ENCODE measurements at places on chromosomes 6 and 20. TPM values are rescaled to one million over a fixed set of nuclear protein-coding genes. Genes with fewer than 3 reads are reported as not detected.

DNA sequence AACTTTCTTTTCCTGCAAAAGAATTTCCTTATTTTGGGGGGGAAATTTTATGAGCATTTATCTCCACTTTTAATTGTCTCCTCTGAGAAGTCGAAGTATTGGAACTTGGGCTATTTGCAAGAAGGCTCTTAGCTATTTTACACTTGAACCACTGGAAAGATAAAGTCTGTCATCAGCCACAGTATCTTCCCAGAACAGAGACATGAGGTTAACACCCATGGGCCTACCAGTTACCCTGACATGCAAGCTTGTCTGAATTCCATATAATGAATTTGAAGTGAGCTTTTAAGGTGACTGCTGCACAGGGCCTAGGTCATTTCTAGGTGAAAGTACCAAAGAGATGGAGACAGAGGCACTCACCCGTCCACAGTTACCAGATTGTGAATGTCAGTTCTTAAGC is 193.1 kb downstream of the SIM1 start:
- no peaks in the 10 kb centered on the region for H3K36me3 ChIP-seq
- H3K4me1 ChIP-seq = no peaks in the 10 kb centered on the region
- H3K27ac ChIP-seq = no peak overlapping the region
- no peak for DNase-seq
- no peaks in the 10 kb centered on the region for H3K27me3 ChIP-seq

The FLRT3 gene
- not detected for total RNA-seq

GRCh38 chr20:24488064-24488799 is 18.8 kb downstream of the SYNDIG1 start:
- no peaks in the 10 kb centered on the region for H3K36me3 ChIP-seq
- H3K27me3 ChIP-seq = peaks cover 4% of the 10 kb centered on the region
- H3K4me3 ChIP-seq = no peak overlapping the region
- H3K27ac ChIP-seq = no peak overlapping the region

DNA sequence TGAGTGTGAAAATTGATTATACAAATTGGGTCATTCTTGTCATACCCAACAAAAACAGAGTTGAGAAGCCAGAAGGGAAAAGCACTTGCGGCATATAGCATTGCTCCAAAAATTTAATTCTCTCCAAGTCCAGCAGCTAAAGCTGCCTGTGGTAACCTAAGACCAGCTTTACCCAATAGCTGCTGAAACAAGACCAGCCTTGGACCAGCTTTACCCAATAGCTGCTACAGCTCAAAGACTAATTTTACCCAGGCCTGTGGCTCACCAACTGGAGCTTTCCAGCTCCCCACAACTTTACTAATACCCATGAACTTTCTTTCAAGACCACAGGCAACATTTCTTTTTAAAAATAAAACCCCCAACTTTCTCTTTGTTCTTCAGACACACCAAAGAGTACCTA is 32.8 kb upstream of the ZNF133 start:
- peaks cover 2% of the 10 kb centered on the region for H3K27me3 ChIP-seq
- DNase-seq = no peak
- no peaks in the 10 kb centered on the region for H3K4me1 ChIP-seq
- H3K4me3 ChIP-seq = no peak overlapping the region
- H3K36me3 ChIP-seq = no peaks in the 10 kb centered on the region

GRCh38 chr20:43840382-43841070 is 74.1 kb upstream of the TOX2 start:
- H3K4me3 ChIP-seq = no peak overlapping the region
- peak; percentile 78 for DNase-seq
- H3K36me3 ChIP-seq = no peaks in the 10 kb centered on the region
- peak overlapping the region; percentile 73 for H3K27ac ChIP-seq
- H3K4me1 ChIP-seq = peaks cover 55% of the 10 kb centered on the region

GRCh38 chr6:1170794-1171193 is 141.1 kb upstream of the FOXQ1 start:
- no peak overlapping the region for H3K4me3 ChIP-seq
- no peaks in the 10 kb centered on the region for H3K36me3 ChIP-seq
- H3K27ac ChIP-seq = no peak overlapping the region
- no peaks in the 10 kb centered on the region for H3K27me3 ChIP-seq

- peak within 1 kb of the TSS; percentile 90 for H3K4me3 ChIP-seq
- no peaks in the 10 kb centered on the region for H3K27me3 ChIP-seq
- peak within 1 kb of the TSS; percentile 93 for H3K27ac ChIP-seq
Measured at GRCh38 chr6:118651282-118652050, at the start of gene CEP85L. TSS of gene CEP85L (minus strand) at chr6:118651591. CDS start at chr6:118651269, 322 bp downstream.

DNA sequence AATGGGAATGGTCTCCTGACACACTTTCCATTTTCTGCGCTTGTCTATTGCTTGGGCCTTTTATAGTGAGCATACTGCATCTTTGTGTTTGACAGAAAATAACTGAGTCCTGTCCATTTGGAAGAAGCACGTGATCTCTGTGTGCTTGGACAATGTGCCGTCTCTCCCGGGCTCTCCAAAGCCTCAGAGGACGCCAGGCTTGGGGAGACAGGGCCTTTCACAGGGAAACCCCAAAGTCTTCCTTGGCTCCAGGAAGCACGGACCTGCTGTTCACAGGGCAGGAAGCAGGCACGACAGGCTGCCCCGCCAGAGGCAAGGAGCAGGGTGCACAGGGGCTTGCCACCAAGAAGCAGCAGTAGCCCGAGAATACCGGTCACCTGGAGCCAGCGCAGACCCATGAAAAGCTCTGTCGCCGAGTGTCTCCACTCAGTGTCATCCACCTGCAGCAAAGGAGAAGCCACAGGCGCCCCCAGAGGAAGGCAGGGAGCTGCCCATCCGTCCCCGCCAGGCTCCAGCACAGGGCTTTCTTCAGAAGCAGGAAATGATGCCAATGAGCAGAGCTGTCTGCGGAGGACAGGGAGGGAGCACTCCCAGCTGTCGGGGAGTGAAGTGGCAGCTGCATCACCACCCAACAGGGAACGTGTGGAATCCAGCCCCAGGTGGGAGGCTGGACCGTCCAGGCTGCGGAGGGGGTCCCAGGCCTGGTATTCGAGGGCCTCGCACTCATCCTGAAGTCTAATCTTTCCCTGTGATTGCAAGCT is 135.1 kb downstream of the AGPAT4 start:
- no peaks in the 10 kb centered on the region for H3K4me1 ChIP-seq
- no peak overlapping the region for H3K4me3 ChIP-seq
- DNase-seq = no peak
- peaks cover 7% of the 10 kb centered on the region for H3K36me3 ChIP-seq
- no peak overlapping the region for H3K27ac ChIP-seq

- peaks cover 6% of the 10 kb centered on the region for H3K36me3 ChIP-seq
- no peaks in the 10 kb centered on the region for H3K27me3 ChIP-seq
- peaks cover 23% of the 10 kb centered on the region for H3K4me1 ChIP-seq
- no peak overlapping the region for H3K4me3 ChIP-seq
Measured at GRCh38 chr6:130560231-130560630, 194.4 kb downstream of the TMEM200A start.

GRCh38 chr6:52497652-52498408 is 77.7 kb downstream of the EFHC1 start:
- H3K27me3 ChIP-seq = no peaks in the 10 kb centered on the region
- H3K4me3 ChIP-seq = no peak overlapping the region
- H3K4me1 ChIP-seq = peaks cover 9% of the 10 kb centered on the region
- no peaks in the 10 kb centered on the region for H3K36me3 ChIP-seq
- no peak for DNase-seq

DNA sequence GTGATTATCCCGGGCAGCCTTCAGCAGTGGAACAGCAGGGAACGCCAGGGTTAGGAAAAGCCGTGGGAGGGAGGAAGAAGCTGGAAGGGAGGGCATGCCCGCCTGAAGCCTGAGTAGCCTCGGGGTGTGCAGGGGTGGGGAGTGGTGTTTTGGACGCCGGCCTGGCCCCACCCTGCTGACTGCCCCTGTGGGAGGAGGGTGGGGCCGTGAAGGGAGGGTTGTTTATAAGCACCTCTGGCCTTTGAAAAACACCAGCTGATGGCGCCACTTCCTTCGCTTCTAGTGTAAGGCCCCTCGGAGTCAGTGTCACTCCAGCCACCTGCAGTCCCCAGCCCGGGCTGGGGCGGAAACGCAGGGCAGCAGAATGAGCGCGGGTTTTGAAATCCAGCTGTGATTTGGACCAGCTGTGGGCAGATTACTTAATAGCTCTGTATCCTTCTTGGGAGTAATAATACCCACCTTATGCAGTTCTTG is 52.8 kb upstream of the BMP6 start:
- H3K27me3 ChIP-seq = peaks cover 10% of the 10 kb centered on the region
- no peak overlapping the region for H3K4me3 ChIP-seq
- H3K27ac ChIP-seq = no peak overlapping the region
- H3K36me3 ChIP-seq = no peaks in the 10 kb centered on the region
- H3K4me1 ChIP-seq = no peaks in the 10 kb centered on the region
- no peak for DNase-seq

GRCh38 chr6:107185391-107185970 is 70.2 kb upstream of the BEND3 start:
- no peak overlapping the region for H3K27ac ChIP-seq
- H3K27me3 ChIP-seq = no peaks in the 10 kb centered on the region
- H3K36me3 ChIP-seq = peaks cover 1% of the 10 kb centered on the region
- H3K4me3 ChIP-seq = no peak overlapping the region

The FAM83C gene
- not detected for total RNA-seq

DNA sequence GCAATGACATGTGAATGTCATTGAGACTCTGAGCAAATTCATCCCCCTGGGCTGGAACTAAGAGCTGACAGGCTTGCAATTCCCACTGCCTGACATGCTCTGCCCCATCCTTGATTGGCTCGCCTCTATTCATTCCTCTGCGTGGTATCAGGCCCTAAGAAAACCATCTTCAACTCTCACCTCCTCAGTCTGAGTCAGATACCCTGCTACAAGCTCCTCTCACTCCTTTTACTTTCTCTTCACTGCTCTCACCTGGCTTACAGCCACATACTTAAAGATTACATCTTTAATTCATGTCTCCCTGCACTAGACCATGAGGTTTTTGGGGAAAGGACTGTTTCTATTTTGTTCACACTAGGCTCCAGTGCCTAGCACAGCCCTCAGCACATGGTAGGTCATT is 131.6 kb downstream of the KIF6 start:
- H3K4me1 ChIP-seq = no peaks in the 10 kb centered on the region
- H3K36me3 ChIP-seq = no peaks in the 10 kb centered on the region

DNA sequence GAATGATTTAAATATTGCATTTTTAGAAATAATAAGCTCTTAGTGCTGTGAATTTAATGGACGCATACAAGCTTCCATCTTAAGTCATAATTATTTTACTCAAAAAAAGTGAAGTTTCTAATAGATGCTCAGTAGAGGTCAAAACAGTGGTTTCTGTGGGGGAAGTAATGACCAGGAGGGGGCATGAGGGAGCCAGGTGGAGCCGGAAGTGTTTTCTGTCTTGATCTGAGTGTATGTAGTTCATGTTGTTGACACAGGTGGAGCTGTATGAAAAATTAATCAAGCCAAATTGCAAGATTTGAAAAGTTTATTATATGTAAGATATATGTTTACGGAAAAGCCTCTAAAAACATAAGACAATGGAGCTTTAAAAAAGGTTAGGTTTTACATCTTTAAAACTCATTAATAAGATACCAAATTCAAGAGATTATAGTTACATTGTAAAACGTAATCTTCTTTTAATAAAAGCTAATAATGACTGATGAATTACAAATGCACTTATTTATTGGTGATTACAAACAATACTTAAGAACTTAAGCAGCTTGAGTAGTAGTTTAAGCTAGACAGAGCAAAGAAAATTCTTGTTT is 68.0 kb downstream of the PLAGL1 start:
- H3K4me1 ChIP-seq = peaks cover 7% of the 10 kb centered on the region
- H3K27me3 ChIP-seq = peaks cover 2% of the 10 kb centered on the region
- H3K27ac ChIP-seq = no peak overlapping the region
- H3K36me3 ChIP-seq = no peaks in the 10 kb centered on the region
- no peak overlapping the region for H3K4me3 ChIP-seq

DNA sequence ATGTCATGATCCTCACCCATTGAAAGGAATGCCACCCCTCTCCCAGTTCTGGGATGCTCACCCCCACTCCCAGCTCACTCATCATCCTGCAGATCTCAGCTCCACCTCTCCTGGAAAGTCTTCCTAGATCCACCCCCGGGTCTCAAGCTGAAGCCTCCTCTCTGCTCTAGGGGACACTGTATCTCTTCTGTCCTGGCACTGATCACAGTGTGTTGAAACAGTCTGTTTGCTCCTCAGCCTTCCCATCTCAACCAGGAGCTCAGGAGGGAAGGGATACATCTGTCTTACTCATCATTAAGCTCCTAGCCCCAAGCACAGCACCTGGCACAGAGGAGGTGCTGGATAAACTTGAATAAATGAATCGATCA is 80.1 kb downstream of the MRPL14 start:
- H3K27ac ChIP-seq = no peak overlapping the region
- no peaks in the 10 kb centered on the region for H3K36me3 ChIP-seq
- H3K27me3 ChIP-seq = no peaks in the 10 kb centered on the region
- H3K4me3 ChIP-seq = no peak overlapping the region
- H3K4me1 ChIP-seq = peaks cover 17% of the 10 kb centered on the region

- no peak overlapping the region for H3K27ac ChIP-seq
- peaks cover 51% of the 10 kb centered on the region for H3K36me3 ChIP-seq
- H3K27me3 ChIP-seq = no peaks in the 10 kb centered on the region
- peaks cover 11% of the 10 kb centered on the region for H3K4me1 ChIP-seq
- no peak overlapping the region for H3K4me3 ChIP-seq
- DNase-seq = no peak
Measured at GRCh38 chr20:49636447-49636846, 68.5 kb upstream of the PTGIS start.

DNA sequence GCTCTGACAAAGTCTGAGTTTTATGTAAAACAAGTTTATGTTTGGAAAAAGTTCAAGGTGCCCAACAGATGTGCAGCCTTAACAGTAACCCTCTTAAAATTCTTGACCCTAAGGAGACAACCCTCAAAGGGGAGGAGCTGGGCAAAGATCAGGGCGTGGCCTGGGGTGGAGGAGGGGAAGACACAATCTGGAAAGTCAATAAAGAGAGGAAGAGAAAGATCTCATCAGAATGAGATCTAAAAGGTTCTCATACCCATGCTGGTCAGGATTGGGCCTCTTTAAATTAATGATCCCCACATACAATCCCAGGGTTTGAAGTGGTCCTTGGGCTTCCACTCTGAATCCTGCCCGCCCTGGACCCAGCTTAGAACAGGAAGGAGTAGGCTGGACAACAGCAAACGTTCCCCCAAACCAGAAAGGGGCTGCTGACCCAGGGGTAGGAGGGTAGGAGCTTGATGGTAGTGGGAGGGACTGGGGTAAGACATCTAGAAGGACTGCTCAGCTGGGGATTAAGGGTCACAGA is 33.0 kb downstream of the FOXP4 start:
- peaks cover 3% of the 10 kb centered on the region for H3K4me1 ChIP-seq
- no peak overlapping the region for H3K4me3 ChIP-seq
- no peaks in the 10 kb centered on the region for H3K27me3 ChIP-seq
- no peaks in the 10 kb centered on the region for H3K36me3 ChIP-seq
- no peak for DNase-seq
- H3K27ac ChIP-seq = no peak overlapping the region

- DNase-seq = no peak
- H3K36me3 ChIP-seq = peaks cover 1% of the 10 kb centered on the region
- no peaks in the 10 kb centered on the region for H3K27me3 ChIP-seq
- H3K27ac ChIP-seq = no peak overlapping the region
- H3K4me3 ChIP-seq = no peak overlapping the region
Measured at GRCh38 chr6:72857791-72858585, 236.1 kb downstream of the KCNQ5 start.
